ENCODE measurements at places on chromosomes 6 and 20.
A peak's percentile ranks its signal among the peaks of the same experiment; 100 is the strongest.

- DNase-seq: no peak
These were observed 54.7 kb downstream of the TRAM2 start for GRCh38 chr6:52522151-52522626.

GRCh38 chr6:40669343-40669742 is 82.2 kb upstream of the LRFN2 start:
- DNase-seq: no peak

- DNase-seq: no peak
These were observed 18.7 kb downstream of the UQCC2 start for GRCh38 chr6:33692760-33693158.

DNA sequence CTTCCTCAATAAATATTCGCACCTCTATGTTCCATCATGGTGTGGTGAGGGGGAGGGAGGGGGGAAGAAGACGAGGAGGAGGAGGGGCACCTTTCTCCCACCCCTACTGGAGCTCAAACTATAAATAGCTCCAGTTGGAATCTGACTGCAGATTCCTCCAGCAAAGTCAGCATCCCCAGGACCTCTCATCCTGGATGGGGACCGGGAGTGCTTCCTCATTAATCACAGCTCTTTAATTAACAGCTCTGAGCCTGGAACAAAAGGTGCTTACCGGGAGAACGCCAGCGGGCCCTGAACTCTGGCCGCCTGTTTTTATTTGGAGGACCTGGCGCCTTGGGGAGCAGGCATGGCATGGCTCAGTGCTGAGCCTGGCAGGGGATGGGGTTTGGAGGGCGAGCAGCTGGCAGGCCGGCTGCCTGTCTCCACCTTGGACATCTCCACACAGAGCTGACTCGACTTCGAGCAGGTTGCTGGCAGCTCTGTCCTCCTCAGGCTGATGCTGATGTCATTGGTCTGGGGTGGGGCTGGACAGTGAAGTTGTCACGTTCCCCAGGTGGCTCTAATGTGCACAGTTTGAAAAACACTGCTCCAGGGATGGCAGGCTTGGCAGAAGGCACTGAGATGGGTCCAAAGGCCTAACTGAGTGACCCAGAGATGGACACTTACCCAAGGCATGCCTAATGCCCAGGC is 180.4 kb downstream of the DHX35 start:
- no peak for DNase-seq

GRCh38 chr6:157466342-157466648 is 85.3 kb downstream of the ZDHHC14 start:
- DNase-seq: no peak

GRCh38 chr6:7243179-7243981 is 69.6 kb downstream of the SSR1 start:
- peak; percentile 16 for DNase-seq

GRCh38 chr6:89267918-89268317 is 47.2 kb downstream of the GABRR2 start:
- no peak for DNase-seq

DNA sequence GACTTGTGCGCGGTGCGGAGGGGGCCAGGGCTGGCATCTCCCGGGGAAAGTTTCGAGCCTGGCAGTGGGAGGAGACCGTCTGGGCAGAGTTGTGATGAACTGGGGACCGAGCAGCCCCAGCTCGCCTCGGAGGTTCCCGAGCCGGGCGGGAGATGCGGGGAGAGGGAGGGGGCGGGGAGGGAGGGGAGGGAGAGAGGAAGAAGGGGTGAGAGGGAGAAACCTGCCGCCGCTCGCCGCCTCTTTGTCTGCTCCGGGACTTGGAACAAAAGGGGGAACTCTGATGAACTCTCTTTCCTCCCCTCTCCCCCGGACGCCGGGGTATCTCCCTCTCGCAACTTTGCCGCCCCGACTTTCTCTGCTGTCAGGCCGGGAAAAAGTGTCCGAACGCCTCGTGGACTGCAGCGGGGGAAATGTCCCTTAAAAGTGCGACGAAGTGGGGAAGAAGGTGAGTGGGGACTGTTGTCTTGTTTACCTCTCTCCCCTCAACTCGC is 72.7 kb downstream of the SOX4 start:
- no peak for DNase-seq

- DNase-seq: no peak
These were observed 88.8 kb upstream of the AHI1 start for GRCh38 chr6:135586388-135586787.

- DNase-seq: no peak
These were observed 3.2 kb downstream of the MARCKS start for GRCh38 chr6:113860181-113860955.

DNA sequence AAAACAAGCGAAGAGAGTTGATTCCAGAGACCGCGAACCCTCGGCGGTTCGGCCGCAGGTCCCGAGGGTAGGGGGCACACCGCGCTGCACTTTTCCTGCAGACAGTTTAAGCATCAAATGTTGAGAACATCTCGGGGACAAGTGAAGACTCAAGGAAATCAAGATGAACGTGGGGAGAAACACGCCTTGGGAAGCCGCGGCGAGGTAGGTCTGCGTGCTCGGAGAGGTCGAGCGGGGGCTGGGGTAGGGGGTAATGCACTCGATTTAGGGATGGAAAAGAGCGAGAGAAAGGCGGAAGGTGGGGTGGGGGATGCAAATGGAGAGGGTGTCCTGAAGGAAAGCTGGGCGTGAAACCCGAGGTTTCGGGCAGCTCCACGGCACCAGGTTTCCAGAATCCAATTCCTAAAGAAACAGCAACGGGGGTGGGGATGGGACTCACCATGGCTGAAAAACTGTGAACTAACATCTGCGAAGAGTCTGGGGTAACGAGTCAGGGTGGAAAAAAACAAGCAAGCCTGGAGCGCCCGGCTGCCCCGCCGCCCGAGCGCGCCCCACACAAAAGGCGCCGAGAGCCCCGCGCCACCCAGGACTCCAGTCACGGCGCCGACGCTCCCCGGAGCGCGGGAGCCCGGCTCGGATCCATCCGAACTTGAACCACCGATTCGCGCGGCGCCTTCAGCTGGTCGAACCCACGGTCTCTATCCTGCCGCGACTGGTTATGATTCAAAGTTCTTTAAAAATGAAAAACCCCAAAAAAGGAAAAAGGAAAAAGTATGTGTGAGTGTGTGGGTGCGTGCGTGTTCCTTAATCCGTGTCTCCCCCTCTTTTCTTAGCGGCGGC is 3.5 kb downstream of the TFAP2A start:
- DNase-seq: no peak

DNA sequence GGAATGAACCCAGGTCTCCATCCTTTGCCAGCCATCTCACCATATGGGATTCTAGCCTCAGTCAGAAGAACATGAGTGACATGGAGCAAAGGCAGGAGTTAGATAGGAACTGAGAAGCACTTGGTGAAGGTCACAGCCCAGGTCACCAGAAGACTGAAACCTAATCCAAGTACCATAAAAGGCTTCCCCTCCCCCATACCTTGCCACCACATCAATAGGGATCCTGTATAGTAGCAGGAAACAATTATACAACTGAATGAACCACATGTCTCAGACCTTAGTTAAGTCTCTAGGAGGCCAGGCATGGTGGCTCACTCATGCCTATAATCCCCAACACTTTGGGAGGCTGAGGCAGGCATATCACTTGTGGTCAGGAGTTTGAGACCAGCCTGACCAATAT is 49.6 kb downstream of the KIZ start:
- DNase-seq: no peak

DNA sequence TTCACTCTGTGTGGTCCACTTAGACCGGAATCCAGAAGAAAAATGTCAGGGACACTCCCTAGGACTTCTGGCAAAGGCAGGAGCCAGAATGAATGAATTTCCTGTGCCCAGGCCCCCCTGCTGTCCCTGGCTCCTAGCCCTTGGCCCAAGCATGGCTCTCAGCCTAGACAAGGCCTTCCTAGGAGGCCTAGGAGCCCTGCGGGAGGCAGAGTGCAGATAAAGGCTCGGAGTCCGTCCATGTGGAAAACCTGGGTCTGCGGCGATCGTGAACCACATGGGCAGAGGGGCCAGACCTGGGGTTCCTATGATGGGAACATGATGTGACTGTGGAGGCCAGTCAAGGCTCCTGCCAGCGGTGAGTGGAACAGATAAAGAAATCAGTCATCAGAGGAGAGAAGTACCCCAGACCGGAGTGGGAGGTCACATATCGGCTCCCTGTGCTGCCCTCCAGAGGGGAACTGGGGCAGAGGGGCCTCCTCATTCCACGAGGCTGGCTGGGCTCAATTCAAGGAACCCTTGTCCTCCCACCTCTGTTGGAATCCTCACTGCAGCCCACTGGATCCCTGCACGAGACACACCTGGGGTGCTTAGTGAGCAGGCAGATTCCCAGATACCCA is 5.9 kb upstream of the VSTM2L start:
- DNase-seq: peak; percentile 31

DNA sequence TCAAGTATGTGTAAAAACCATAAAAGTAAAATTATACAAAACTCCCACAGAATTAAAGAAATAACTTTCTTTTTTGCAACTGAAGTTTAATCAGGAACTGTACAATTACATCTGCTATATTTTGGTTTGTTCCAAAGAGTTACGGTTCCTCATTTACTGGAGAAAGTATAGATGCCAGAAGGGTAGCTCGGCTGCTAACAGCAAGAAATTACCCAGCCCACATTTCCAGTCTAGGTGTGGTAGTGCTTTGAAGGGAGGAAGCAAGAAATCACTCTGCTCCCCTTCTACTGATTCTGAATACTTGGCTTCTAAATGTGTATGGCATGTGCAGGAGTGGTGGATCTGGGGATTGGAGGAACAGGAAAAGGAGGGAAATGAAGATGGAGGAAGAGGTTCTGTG is 441.3 kb downstream of the CDC5L start:
- no peak for DNase-seq

DNA sequence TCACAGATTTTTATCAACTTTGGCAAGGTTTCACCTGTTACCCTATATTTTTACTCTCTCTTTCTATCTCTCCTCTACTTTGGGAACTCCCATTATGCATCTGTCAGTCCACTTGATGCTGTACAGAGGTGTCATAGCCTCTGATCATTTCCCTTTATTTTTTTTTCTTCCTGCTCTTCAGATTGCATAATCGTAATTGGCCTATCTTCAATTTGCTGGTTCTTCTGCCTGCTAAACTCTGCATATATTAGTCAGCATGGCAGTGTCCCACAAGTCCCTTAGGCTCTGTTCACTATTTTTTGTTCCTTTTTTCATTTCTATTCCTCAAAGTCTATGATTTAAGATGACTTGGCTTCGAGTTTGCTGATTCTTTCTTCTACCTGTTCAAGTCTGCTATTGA is 44.7 kb upstream of the MICB start:
- DNase-seq: no peak

DNA sequence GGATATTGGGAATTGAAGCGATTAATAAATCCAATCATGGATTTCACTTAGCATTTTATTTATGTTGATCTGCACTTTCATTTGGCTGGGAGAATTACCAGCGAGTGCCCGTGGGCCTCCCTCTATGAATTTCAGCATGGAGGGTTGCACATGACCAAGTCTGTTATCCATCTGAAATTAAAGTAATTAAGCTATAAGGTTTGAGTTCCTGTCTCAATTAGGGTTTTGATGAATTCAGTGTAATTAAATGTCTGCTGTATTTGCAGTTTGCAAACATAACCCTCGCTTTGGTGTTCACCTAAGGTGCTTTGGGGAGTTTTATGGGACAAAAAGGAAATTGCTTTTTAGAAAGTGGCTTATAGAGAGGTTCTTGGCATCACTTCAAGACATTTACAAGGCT is 169.8 kb upstream of the RIN2 start:
- DNase-seq: no peak

DNA sequence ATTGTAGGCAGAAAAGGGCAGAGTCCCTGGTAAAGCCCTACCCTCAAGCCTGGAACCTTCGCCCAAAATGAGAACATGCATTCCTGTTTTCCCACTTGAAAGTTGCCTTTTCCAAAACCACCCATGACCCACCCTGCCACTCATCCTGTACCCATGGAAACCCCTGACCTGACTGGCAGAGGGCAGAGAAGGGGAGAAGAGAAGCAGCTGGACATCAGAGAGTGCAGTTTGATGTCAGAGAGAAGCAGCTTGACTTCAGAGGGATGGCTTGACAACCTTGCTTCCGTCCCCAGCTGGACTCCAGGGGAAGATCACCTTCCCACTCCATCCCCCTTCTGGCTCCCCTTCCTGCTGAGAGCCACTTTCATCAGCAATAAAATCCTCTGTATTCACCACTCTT is 123.6 kb upstream of the SHLD1 start:
- no peak for DNase-seq

All from NCI-H1930 (cell line).